Psoas muscle (tissue), 8 donors: ENCODE measurements at places on chromosomes 2 and 18.

DNA sequence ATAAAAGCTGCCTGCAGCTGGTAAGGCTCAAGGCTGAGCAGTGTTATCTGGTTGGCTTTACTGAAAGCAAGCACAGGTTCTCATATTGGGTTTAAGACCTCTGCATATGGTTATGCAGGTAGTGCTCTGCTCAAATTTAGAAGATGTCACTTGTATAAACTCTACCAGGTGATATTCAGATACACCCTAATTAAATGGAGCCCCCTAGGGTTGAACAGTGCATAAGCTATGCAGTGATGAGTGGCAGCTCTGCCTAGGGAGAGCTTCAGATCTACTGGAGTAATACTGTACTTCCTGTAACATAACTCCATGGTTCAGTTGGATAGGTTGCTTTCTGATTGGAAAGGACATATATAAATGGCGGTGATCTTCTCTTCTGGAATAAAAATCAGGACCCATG, 222.7 kb downstream of the CYRIA start:
- DNase-seq, result no peak

DNA sequence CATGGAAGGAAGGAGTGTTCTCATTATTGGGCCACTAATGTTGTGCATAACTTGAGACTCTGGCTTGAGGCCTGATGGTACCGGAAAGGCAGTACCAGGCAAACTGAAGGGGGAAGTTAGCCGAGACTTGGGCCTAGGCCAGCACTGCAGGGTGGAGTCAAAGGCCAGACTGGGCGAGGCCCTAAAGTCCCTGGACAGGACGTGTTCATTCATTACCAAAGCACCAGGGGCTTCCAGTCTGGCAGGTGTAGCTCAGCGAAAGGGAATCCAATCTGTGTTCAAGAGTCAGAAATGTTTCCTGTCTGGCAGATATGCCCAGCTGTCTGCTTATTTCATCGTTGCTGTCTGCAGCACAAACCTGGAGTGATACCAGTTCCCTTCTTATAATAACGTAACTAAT, 4.7 kb upstream of the ITSN2 start:
- peak; percentile 89 for DNase-seq

GRCh38 chr2:161223139-161223732, 63.0 kb downstream of the TANK start:
- no peak for DNase-seq

- DNase-seq, result no peak
Observed at GRCh38 chr18:6874315-6874714, 144.8 kb downstream of the ARHGAP28 start.

DNA sequence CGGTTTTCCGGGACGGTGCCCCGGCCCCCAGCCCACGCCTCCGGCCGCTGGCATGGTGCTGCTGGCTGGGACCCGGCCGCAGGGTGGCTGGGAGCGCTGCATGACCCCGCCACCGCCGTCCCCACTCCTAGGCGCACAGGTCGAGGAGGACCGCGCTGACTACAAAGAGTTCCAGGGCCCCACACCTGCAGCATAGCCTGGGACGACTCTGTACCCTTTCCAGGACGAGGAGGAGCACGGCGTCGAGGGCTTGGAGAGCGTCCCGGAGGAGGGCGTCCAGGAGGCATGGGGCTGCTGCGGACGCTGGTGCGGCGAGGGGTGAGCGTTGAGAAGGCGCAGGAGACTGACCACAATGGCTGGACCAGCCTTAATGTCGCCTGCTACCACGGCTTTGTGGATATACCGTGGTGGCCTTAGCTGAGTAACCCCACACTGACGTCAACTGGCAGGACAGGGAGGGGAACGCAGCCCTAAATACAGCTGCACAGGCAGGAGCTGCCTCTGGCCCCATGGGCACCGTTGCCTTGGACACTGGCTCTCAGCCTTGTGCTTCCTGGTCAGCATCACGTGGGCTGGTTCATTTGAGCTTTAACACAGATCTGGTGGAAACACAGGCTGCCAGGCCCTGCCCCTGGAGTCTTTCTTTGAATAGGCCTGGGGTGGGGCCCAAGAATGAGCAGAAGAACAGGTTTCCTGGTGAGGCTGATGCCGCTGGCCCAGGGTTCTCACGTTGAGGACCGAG, 40.9 kb upstream of the TRIM43B start:
- peak; percentile 19 for DNase-seq

DNA sequence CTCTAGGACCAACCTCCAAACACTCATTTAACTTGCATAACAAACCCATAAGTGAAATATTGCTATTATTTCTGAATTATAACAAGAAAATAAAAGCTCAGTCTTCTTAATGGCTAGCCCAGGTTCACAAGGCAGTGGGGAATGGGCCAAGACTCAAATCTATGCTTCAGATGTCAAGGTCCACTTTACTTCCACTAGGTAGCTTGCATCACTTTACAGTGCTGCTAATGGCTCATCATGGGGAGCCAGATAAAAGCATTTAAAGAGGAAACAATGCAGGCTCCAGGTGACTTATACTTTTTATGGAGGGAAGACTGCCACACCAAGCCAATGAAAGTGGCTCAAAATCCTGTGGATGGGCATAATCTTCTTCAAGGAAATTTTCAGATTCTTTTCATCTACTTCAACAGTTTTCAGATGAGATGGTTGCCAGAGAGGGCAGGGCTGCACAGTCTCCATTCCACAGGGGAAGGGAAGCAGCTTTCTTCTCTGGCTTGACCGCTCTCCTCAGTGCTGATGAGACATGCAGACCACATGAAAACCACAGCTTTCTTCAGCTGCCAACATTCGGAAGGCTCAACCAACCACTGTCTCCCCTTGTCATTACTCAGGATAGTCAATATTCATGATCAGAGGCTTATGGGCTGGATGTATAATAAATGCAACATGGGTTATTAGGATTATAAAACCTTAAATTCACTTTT, 361.9 kb upstream of the MEX3C start:
- no peak for DNase-seq

- DNase-seq, result no peak
Observed at GRCh38 chr18:31591628-31592027, at the start of gene TTR. Gene TTR, plus strand, starts transcription at chr18:31591877. Its CDS starts 26 bp downstream, at chr18:31591903.

DNA sequence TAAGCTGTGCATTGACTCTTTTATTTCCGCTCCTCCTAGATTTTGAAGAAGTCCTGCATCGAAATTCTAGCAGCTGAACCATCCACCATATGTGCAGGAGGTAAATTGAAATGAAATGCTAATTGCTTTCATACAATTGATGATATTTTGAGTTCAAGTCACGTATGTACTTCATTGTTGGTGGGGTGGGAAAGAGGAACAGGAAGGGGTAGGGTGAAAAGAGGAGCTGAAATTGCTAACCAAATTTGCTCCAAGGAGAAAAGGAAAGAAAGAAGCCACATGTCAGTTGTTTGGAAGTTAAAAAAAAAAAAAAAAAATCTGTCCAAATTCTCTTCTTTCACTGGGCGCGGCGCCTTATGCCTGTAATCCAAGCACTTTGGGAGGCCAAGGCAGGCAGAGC, 77.8 kb downstream of the ANTXR1 start:
- no peak for DNase-seq

GRCh38 chr2:237968048-237968862, 1.4 kb downstream of the UBE2F start:
- DNase-seq, result peak; percentile 26

- DNase-seq, result no peak
Observed at GRCh38 chr2:239834143-239834542, 191.0 kb downstream of the NDUFA10 start.

DNA sequence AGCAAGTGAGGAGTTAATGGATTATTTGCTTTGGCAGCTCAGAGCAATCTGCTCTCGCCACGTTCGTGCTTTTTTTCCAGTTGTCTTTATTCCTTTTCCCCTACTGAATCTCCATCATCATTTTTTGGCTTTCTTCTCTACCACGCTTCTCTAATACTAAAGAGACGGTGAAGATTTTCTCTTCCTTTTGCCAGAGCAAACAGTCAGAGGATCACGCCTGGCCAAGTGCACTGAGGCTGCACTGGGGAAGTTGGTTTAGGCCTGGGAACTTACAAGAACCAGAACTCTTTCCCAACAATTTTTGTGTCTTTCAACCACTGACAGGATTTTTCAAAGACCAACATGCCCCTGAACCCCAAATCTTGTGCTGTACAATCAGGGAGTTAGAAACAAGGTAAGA, 172.3 kb downstream of the PID1 start:
- DNase-seq, result peak; percentile 43

DNA sequence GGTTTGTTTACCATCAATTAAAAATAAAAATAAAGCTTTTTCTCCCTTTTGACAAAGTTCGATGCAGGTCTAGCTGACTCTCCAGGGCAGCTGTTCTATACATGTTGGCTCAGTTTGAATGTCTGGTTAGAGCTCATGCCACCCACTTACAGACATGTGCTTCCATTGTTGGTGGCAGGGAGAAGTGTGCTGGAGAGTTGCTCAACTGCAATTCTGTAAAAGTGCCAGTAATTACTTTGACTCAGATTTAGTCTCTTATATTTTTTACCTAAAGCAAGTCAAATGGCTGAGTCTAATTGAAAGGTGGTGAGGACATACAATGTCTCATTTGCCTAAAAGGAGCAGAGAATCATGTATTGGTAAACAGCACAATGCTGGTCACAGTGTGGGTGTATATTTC, 609.1 kb upstream of the SYT4 start:
- no peak for DNase-seq

DNA sequence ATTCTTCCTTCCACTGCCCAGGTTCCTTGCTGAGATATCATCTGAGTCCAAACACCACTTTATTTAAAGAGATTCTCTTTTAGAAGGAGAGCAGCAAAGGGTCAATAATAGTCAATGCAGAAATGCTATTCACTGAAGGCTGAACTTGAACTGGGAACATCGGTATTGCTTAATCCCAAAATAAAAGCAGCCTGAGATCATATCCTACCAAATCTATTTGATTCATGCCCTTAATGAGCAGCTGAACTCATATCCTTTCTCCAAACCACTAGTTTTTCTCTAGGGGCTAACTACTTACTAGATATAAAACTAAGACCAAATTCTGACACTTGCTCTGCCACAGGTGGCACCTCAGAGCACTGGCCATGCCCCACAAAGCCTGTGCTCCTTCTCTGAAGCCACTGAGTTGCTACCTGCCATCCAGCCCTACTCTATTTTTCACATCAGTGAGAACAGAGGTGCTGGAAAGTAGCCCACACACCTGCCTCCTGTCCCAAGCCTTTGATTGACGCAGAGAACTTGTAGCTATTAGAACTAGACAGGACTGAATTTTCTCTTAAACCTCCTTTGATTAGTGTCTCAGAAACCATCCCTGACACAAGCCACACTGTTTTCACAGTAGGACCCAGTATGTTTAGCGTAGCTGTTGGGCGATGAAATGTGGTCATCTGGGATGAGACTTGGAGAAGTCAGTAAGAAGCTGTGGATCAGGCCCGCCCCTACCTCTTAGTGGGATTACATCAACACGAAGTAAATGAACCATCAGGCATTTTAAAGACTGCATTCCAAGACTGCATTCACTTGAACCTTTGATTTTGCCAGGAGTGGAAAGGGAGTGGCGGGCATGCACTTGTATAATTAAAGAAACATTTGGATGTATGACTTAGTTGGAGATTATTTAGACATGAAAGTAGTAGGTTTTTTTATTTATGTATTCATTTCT, 124.3 kb downstream of the RBMS1 start:
- no peak for DNase-seq

GRCh38 chr2:20478961-20479360, 32.1 kb downstream of the RHOB start:
- DNase-seq, result no peak

DNA sequence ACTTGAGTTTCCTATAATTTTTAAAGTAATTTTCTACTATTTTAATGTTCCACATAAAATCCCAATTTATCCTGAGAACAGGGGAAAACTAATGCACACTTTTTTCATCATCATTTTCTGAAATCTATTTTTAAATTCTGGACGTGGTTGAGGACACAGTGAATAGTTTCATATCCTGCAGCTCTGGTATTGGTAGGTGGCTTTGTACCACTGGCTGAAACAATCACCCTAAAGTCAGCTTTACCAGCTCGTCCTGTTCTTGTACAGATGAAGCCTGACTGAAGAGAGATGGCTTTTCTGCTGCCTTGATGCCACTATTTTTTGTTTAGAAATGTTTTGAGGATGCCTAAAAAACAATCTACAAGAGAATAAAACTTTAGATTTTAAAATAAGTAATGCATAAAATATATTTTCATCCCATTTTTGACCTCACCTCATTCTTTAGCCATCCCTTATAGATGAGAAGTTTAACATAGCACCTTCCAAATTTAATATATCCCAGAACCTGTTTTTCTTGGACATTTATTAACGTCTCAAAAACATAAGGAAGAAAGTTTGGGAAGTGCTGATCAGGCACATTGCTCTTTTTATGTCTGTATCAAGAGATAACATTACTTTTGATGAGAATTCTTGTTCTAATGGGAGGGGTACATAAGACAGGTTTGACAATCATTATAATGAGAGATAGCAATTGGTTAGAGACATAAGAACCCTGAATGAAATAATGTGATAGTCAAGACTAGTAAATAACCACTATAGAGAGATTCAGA, 80.9 kb downstream of the GALNT1 start:
- no peak for DNase-seq

GRCh38 chr2:45543257-45543656, 67.8 kb downstream of the SRBD1 start:
- DNase-seq, result no peak

GRCh38 chr2:11571170-11571569, 37.3 kb downstream of the GREB1 start:
- no peak for DNase-seq

DNA sequence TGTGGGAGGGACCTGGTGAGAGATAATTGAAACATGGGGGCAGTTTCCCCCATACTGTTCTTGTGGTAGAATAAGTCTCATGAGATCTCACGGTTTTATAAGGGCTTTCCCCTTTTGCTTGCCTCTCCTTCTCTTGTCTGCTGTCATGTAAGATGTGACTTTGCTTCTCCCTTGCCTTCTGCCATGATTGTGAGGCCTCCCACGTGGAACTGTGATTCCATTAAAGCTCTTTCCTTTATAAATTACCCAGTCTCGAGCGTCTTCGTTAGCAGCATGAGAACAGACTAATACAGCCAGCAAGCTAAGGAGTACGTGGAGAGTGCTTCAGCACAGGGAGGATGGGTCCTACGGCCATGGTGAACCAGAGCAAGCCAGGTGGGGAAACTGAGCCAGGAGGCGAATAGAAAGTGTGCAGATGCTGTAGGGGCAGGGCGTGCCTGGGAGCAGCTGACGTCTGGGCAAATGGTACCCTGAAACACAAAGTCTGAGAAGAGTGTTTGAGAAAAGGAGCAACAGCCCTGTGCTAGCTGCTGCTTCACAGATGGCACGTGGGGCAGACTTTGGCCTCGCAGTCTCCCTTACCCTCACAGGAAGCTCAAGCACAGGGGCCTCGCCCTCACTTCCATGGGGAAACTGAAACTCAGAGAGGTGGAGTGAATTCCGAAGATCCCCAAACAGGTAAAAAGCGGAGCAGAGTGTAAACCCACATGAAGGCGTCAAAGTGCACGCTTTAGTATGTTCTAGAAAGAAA, 64.2 kb downstream of the MYT1L start:
- no peak for DNase-seq

DNA sequence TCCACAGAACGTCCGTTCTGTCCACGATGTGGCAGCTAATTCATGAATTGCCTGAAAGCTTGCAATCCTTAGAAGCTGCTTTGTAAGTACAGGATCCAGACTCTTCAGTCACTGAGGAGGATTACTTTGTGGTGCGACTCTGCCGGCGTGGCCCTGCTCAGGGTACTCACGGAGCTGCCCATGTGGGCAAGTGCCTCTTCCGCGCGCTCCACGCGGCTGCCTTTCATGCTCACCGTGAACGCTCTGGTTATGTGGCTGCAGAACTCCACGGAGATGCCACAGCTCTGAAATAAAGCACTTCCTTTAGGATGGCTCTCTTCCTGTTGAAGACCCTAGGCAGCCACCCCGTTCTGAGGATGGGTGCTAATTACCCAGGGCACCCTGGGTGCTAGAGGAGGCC, 31.0 kb downstream of the RMC1 start:
- DNase-seq, result no peak
